ENCODE measurements at places on chromosomes 16 and 17. TPM values are rescaled to one million over a fixed set of nuclear protein-coding genes. Genes with fewer than 3 reads are reported as not detected.
A peak's percentile ranks its signal among the peaks of the same experiment; 100 is the strongest.

Gene ZPBP2
- not detected for total RNA-seq

Gene CNGB1
- not detected for total RNA-seq

Gene FAM83G
- total RNA-seq, result 2.1 TPM

DNA sequence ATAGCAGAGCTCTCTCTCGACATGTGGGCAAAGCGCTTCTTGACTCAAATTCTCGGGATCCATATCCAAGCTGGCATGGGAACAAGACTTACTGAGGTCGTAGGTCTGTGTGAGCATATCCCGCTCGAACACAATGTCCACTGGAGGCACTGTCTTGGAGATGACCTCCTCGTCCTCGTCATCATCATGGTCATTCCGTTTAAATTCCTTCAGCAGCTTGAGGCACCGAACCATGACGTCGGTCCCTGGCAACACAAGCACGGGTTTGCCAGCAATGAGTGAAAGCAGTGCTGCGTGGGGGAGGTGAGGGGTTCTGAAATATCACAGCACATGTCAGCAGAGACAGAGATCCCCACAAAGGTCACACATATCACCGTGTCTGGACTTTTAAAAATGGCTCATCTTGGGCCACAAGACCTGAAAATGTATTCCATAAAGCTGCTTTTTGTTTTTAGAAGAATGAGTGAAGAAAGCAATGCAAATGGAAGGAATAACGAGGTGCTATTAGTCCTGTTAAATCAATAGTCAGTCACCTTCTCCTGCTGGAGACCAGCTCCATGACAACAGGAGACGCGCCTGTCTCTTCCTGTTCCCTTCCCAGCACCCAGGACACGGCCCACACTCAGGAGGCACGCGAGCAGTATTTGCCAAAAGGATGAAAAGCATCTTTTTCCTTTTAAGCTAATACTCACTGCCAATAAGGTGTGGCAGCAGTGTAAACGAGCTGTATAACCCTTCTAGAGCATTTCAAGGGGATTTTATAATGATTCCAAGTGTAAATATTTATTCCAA lies 37.9 kb downstream of the GTF3C1 start:
- no peak overlapping the region for H3K27ac ChIP-seq
- H3K4me3 ChIP-seq, result no peak overlapping the region
- H3K27me3 ChIP-seq, result no peaks in the 10 kb centered on the region
- H3K4me1 ChIP-seq, result no peaks in the 10 kb centered on the region
- DNase-seq, result no peak
- H3K36me3 ChIP-seq, result no peaks in the 10 kb centered on the region

DNA sequence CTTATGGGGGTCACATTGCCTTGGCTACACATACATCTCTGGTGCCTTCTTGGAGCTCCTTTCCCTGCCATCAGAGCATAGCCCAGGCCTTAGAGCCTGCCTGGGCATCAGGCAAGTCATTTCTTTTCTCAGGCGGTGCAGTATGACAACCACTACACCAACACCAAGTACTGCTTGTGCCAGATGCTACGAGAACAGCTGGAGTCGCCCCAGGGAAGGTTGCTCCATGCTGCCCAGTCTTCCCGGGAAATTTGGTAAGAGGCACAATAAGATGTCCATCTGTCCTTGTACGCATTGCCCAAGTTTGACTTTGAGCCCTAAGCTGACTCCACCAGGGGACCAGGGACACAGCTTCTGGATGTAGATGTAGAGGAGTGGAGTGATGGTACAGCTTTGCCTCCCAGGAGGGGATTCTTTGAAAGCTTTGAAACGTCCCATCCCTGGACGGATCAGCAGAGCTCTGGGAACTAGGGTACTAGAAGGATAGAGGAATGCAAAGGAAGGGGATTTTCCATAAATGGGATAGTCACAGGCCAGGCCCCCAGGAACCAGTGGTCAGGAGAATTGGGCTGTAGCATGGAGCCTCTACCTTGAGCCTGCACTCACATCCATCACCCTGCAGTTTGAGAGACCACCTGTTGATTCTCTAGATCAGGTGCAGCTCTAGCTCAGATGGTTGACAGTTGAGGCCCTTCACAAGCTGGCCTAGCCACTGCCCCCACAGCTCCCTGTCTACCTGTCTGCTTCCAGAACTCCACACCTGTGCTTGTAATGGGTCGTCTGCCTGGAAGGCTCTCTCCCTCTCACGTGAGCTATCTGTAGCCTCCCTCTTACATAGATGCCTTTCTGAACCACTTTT lies 11.0 kb upstream of the NFATC3 start:
- H3K4me1 ChIP-seq, result peaks cover 13% of the 10 kb centered on the region
- no peak for DNase-seq
- H3K27me3 ChIP-seq, result no peaks in the 10 kb centered on the region
- no peak overlapping the region for H3K4me3 ChIP-seq
- no peak overlapping the region for H3K27ac ChIP-seq
- no peaks in the 10 kb centered on the region for H3K36me3 ChIP-seq

- H3K4me3 ChIP-seq, result no peak overlapping the region
- H3K27me3 ChIP-seq, result no peaks in the 10 kb centered on the region
- H3K27ac ChIP-seq, result no peak overlapping the region
- H3K4me1 ChIP-seq, result peaks cover 9% of the 10 kb centered on the region
- DNase-seq, result peak; percentile 58
Measured at GRCh38 chr16:17224879-17225281, 245.9 kb downstream of the XYLT1 start.

DNA sequence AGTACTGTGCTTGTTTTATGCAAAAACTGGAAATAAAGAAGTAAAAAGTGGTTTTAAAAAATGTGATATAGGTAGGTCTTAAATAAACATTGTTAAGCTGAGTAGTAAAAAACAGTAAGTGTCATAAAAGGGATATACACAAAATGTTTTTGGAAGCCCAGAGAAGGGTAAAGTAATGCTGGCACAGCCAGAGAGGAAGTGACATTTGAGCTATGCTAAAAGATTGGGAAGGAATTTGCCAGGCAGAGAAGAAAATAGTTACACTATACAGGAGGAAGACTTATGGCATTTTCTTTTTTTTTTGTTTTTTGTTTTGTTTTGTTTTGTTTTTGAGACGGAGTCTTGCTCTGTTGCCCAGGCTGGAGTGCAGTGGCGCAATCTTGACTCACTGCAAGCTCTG lies 40.8 kb upstream of the TAOK1 start:
- H3K4me3 ChIP-seq, result no peak overlapping the region
- no peaks in the 10 kb centered on the region for H3K27me3 ChIP-seq
- H3K36me3 ChIP-seq, result no peaks in the 10 kb centered on the region
- no peak for DNase-seq
- no peak overlapping the region for H3K27ac ChIP-seq

DNA sequence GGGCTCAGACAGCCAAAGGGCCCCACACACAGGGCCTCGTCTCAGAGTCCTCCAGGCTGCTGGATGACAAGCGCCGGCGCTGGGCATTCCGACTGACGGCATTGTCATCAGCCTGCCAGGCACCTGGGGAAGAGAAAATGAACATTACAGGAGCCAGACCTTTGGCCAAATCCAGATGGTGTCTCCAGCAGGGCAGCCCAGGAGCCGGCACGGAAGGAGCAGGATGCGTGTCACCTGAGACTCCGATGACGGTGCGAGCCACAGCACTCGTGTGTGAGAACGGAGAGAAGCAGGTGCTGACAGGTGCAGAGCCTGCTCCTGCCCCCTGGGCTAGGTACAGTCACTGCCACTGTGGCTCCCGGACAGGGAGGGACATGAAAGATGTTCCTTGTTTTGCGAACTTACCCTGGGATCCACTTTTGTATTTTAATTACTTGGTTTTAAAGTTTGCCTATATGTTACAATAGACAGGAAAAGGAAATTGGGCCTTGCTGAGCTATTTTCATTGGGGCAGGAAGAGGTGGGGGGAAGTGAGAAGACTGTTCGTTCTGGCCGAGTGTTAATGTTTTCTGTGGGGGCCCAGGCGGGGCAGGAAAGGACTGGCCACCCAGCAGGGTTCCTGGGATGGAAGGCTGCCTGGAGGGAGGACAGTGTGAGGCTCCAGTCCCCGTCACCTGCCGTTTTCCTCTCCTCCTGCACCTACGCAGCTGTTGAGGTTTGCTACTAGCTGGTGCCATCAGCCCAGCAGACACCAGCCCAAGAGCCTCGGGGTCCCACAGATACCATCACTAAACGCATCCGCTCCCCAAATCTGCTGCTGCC lies 4.4 kb upstream of the FOXJ1 start:
- H3K27ac ChIP-seq, result no peak overlapping the region
- no peaks in the 10 kb centered on the region for H3K36me3 ChIP-seq
- peaks cover 2% of the 10 kb centered on the region for H3K4me1 ChIP-seq
- no peak overlapping the region for H3K4me3 ChIP-seq

GRCh38 chr16:54112451-54113206 lies 174.0 kb downstream of the IRX3 start:
- H3K4me1 ChIP-seq, result no peaks in the 10 kb centered on the region
- no peaks in the 10 kb centered on the region for H3K36me3 ChIP-seq
- no peak overlapping the region for H3K27ac ChIP-seq
- H3K4me3 ChIP-seq, result no peak overlapping the region
- DNase-seq, result no peak
- H3K27me3 ChIP-seq, result no peaks in the 10 kb centered on the region

DNA sequence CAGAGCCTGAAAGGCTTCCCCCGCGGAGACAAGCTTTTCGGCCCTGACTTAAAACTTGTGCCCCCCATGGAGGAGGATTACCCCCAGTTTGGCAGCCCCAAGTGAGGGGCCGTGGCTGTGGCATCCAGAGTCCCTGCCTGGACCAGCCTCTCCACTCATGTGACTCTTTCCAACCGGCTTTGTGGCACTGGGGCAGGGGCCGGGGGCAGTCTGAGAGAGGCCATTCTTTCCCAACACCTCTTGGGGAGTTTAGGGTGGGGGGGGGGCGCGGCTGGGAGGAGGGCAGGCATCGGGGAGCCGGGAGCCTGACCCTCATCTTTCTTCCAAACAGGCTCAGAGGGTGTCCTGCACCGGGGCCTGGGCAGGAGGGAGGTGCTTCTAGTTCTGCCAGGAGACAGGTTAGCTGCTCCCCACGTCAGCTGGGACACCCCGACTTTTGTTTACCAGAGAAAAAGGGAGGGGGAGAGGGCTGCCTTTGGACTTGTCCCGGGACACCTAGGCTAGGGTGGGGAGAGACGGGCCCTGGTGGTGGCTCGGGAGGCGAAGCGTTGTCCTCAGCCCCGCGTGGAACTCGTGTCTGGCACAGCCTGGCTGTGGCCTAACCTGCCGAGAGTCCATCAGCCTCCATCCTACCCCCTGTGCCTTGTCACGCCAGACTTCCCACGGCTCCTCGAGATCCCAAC lies 7.3 kb upstream of the SERPINF1 start:
- H3K27ac ChIP-seq, result no peak overlapping the region
- no peak for DNase-seq
- H3K4me1 ChIP-seq, result peaks cover 8% of the 10 kb centered on the region
- no peaks in the 10 kb centered on the region for H3K36me3 ChIP-seq
- H3K27me3 ChIP-seq, result no peaks in the 10 kb centered on the region
- H3K4me3 ChIP-seq, result no peak overlapping the region

GRCh38 chr17:67063141-67063540 lies 18.8 kb downstream of the CACNG1 start:
- H3K27ac ChIP-seq, result no peak overlapping the region
- H3K36me3 ChIP-seq, result no peaks in the 10 kb centered on the region
- H3K4me3 ChIP-seq, result no peak overlapping the region
- H3K27me3 ChIP-seq, result no peaks in the 10 kb centered on the region
- H3K4me1 ChIP-seq, result no peaks in the 10 kb centered on the region

- no peaks in the 10 kb centered on the region for H3K36me3 ChIP-seq
- H3K27ac ChIP-seq, result no peak overlapping the region
- no peaks in the 10 kb centered on the region for H3K4me1 ChIP-seq
Measured at GRCh38 chr16:52498328-52499059, 48.4 kb downstream of the TOX3 start.

DNA sequence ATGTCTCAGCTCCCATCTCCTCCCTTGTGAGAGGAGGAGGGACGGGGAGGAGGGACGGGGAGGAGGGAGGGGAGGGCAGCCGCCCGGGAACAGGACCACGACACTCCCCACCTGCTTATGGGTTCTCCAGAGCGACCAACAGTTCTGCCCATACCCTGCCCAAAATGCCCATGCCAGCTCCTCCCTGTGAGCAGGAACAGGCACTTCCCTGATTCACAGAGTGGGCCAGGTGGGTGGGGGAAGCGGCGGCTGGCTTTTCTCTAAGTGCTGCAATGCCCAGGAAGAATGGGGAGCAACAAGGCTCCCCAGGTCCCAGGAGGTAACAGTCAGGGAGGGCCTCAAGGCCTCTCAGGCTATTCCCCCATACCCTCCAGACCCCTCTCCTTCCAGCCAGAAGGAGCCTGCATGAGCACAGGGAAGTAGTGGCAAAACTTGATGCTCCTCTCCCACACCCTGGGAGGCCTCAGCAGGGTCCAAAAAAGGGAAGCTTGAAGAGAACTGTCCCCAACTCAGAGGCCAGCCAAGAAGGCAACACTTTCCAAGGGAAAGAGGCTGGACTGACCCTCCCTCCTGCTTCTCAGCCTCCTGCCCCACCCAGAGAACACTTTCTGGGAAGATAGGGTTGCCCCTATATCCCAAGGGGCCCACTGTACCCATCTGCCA lies 53.8 kb downstream of the MYO18A start:
- H3K4me1 ChIP-seq, result no peaks in the 10 kb centered on the region
- H3K27ac ChIP-seq, result no peak overlapping the region
- H3K36me3 ChIP-seq, result no peaks in the 10 kb centered on the region

DNA sequence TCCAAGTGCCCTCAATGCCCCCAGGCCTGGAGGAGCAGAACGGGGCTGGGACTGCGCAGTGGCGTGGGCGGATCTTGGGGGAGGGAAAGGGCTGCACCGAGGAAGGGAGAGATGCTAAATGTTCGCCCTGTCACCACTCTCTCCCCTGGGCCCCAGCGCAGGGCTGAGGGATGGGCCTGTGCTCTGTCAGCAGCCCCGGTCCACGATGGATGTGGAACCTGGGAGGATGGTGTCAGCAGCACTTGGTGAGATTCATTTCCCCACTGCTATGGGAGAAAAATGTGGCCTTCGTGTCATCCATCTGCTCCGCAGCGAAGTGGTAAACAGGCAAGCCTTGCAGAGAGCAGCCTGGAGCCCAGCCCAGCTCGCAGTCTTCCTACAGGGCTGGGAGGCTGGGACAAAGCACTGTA lies 72.0 kb downstream of the TMEM132E start:
- DNase-seq, result no peak
- no peaks in the 10 kb centered on the region for H3K27me3 ChIP-seq
- no peaks in the 10 kb centered on the region for H3K4me1 ChIP-seq
- no peak overlapping the region for H3K27ac ChIP-seq
- H3K36me3 ChIP-seq, result no peaks in the 10 kb centered on the region

- H3K36me3 ChIP-seq, result no peaks in the 10 kb centered on the region
- no peaks in the 10 kb centered on the region for H3K4me1 ChIP-seq
- no peak overlapping the region for H3K4me3 ChIP-seq
- no peak overlapping the region for H3K27ac ChIP-seq
- H3K27me3 ChIP-seq, result no peaks in the 10 kb centered on the region
Measured at GRCh38 chr17:61496957-61497653, 44.9 kb downstream of the TBX4 start.

GRCh38 chr17:47692895-47693730 lies 848 bp upstream of the TBKBP1 start:
- H3K36me3 ChIP-seq, result no peaks in the 10 kb centered on the region
- no peak for DNase-seq
- peak overlapping the region; percentile 58 for H3K4me3 ChIP-seq

Data from ovary (tissue), 10 donors.